GDM1 (cell line): ENCODE measurements at places on chromosomes 1 and 21.
A peak's percentile ranks its signal among the peaks of the same experiment; 100 is the strongest.

DNA sequence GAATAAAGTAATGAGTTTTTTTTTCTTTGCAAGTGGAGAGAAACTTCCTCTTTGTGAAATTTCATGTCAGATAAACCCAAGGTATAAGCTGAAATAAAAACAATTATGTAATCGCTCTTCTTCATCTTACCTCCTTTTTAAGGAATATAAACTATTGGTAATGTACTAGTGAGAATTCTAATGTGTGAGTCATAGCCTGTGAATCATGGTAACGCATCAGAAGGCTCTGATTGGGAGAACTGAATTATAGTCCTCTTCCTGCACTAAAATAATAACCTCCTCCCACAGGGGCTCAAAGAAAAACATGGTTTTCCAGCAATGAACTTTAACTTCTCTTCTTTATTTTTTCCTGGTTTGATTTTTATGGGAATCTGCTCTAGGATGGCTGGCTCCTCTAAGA is 57.1 kb upstream of the COX20 start:
- DNase-seq = no peak

- no peak for DNase-seq
Observed at GRCh38 chr1:101191049-101191448, 45.8 kb upstream of the S1PR1 start.

DNA sequence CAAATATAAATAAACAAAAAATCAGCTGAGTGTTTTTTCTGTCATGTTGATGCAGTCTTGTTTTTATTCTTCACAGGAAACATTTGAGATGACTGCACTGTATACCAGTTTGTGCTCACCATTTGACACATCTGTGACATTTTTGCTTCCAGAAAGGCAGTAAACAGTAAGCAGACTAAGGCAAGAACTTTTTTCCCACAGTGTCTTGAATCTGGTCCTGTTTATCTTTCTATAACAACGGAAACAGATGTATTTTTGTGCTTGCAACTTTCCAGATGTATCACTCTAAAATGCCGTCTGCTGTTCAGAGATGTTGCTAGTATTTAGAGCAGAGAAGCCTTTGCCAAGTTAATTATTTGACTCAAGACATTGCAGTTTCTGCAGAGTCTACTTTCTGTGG is 105.5 kb downstream of the ZC3H11B start:
- DNase-seq = no peak

DNA sequence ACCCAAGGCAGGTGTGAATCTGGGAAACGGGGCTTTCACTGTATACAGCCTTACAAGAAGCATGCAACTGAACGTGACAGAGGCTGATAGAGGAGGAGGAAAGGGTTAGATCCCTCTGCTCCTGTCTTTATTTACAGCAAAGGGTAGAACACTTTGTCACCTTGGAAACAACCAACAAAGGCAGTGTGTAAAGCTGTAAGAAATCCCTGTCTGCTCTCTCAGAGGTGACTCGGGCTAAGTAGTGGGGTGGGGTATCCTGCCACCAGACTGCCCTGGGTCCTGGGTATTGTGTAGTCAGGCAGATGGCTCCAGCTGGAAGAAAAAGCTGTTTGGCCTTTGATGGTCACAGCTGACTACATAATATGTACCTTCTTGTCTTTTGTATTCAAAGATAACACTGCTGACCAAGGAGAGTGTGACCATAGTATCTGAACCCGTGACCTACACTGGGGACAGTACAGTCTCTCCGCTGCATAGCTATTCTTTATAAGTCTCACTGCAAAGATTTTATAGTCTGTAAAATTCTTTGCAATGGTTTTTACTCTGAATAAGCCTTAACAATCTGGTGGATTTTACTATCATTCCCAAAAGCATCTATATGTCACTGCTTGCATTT is 22.1 kb upstream of the POU2F1 start:
- no peak for DNase-seq

- peak; percentile 61 for DNase-seq
Observed at GRCh38 chr1:86774305-86775295, 70.2 kb downstream of the SH3GLB1 start.

- no peak for DNase-seq
Observed at GRCh38 chr21:15669247-15669646, 60.5 kb upstream of the USP25 start.

DNA sequence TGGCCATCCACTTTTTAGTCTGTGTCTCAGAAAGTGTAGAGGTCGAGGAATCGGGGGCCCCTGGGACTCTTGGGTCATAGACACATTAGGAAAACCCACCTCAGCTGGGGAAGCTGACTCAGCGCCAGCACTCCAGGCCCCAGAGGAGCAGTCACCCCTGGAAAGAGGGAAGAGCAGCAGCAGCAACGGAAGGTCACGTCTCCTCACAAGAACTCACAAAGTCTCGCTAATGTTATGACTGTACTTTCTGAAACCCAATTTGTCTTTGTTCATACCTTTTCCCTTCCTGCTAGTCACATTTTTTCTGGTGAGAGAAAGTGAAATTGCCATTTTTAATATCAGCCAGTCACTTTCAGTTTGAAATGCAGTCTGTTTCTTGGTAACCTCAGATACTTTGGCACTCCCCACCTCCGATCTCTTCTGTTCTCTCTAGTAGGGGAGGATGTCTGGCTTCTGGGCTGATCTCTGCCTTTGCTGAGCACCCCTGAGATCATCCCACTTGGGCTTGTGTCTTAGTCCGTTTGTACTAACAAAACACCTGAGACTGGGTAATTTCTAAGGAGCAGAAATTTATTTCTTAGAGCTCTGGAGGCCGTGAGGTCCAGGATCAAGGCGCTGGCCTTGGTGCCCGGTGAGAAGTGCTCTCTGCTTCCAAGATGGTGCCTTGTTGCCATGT is 6.0 kb upstream of the NLRP3 start:
- no peak for DNase-seq

GRCh38 chr1:171983584-171983983 is 142.3 kb downstream of the DNM3 start:
- peak; percentile 10 for DNase-seq

DNA sequence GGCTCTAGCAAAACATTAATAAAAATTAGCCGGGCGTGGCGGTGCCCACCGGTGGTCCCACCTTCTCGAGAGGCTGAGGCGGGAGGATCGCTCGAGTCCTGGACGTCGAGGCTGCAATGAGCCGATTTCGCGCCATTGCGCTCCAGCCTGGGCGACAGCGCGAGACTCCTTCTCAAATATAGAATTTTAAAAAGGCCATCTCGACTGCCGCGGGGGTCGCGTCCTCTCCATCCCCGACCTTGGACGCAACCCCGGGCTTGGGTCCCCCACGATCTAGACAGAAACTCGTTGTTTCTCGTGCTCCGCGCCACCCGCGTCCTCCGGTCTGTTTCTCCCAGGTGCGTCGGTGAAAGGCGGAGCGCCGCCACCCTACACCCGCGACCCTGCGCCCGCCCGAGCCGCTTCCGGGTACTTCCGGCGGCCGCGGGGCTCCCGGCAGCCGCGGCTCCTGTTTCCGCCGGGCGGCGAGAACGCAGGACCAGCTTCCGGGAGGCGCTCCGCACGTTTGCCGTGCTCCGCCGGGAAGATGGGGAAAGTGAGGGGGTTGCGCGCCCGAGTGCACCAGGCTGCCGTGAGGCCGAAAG is at the start of gene SLX9:
SLX9 (plus strand) TSS at position 498 of the 584 bp plus-strand sequence; CDS start at position 527, 29 bp downstream.
- peak; percentile 70 for DNase-seq

DNA sequence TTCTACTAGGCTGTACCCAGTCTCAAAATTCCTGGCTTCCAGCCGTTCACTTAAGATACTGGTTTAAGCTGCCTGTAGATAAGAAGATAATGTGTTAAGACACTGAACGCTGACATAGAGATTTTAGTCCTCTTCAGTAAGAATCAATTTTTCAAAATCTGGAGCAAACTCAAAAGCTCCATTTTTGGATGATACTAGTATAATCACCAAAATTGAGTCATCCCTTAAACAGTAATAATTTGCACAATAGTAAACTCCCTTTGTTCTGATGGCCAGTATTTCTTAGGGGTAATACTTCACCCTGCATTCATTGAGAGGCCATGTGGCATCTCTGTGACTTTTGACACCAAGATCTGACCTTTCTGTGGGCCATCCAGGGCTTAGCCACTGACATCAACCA is 299.8 kb upstream of the USP25 start:
- no peak for DNase-seq

DNA sequence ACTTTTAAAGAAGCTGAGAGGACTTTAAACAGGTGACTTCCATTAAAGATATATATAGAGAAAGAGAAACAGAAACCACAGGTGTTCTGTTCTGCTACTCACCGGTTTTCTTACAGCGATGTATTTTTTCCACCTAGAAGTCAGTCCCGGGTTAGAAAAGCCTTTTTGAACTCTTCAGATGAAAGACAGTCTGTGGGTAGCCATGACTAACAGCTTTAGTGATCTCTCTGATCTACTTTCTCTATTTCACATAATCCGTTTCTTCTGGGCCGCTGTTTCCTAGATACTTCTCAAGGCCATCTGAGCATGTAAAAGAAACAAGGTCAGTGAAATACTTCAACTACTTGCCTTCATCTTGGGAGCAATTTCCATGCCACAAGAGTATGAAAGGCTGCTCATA is 25.1 kb downstream of the WDR64 start:
- no peak for DNase-seq

GRCh38 chr1:230426246-230427093 is at the start of gene PGBD5:
TSS of gene PGBD5 (minus strand) at chr1:230426332. CDS start at chr1:230425928, 404 bp downstream.
- peak; percentile 17 for DNase-seq

GRCh38 chr1:75579046-75579445 is 31.9 kb downstream of the SLC44A5 start:
- no peak for DNase-seq

- DNase-seq = no peak
Observed at GRCh38 chr1:219555806-219556205, 57.1 kb downstream of the ZC3H11B start.

DNA sequence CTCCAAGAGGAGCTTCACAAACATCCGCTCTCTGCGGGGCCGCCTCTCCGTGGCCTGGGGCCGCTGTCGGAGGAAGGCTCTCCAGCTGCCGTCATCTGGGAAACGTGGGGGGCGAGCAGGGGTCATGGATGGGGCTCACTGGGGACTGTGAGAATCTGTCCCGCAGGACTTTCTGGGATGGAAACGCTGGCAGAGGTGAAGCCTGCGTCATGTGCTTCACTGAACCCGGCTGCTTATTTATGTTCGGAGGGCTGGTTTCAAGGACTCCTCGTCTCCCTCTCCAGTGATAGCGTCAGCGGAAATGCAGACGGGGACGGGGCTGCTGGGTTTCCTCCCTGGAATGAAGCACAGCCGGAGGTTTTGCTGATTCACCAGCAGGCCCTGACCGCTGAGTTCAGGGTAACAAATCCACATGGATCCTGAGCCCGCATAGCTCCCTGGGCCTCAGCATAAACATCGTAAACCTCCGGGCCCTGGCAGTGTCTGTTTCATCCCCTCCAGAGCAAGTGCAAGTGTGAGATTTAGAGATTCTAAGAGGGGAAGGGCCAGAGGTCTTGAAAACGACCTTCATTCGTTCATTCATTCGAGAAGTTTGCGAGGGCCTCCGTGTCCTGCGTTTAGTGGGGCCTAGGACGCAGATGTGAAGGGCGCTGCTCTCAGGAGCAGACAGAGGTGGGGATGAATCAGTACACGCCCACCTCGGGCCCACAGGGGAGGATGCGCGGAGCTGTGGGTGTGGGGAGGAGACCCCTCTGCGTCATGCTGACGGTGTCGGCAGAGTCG is 7.0 kb upstream of the POFUT2 start:
- no peak for DNase-seq

- no peak for DNase-seq
Observed at GRCh38 chr1:158154501-158154900, 26.2 kb upstream of the CD1D start.

DNA sequence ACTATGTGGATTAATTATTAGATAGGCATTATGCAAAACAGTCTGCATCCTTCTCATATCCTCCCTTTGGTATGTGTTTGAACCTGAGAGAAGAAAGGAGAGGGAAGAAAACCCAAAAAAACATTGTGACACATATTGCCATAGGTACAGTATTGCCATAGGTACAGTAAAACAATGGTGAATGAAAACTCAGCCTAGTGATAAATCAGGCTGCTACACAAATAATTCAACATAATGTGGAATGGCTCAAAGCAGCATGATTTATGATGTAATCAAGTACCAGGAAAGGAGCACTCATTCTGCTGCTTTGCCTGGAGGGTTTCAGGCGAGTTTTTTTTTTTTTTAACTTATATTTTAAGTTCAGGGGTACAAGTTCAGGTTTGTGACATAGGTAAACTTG is 213.9 kb upstream of the LYPLAL1 start:
- DNase-seq = no peak
